ENCODE measurements at places on chromosomes 3 and 15.

DNA sequence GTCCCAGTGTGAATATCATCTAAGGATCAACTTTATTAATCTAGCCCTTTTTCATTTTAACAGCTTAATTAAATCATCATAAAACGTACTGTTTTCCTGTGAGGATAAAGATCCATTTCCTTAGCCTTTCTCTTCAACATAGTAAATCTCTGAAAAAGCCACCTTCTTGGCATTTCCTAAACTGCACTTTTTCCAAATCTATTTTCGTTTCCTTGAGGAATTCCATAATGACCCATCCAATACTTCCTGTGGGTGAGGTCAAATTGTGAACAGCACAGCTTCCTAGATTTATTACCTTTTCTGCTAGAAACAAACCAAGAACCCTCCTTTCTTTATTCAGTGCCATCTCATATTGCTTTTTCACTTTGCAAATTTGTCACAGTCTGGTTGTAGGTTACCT is 129.4 kb upstream of the CNTN4 start:
- no peak for DNase-seq

DNA sequence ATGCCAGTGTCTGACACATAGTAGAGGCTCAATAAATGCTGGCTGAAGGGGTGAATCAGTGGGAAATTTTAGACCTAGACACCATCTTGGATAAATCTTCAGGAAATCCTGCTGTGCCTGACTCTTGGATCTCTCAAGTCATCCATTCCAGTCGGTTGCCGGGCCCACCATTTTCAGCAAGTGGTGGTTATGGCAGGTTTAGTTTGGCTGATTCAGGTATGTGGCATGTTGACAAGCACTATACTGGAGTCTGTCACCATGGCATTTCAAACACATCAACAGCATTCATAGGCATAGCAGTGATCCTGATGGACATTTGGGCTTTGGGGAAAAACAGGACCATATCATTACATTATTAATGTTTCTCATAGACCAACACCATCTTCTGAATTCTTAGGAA is 25.7 kb upstream of the APH1B start:
- DNase-seq = no peak

- DNase-seq = peak; percentile 67
These were observed 9.6 kb upstream of the RASA2 start for GRCh38 chr3:141477224-141477623.

DNA sequence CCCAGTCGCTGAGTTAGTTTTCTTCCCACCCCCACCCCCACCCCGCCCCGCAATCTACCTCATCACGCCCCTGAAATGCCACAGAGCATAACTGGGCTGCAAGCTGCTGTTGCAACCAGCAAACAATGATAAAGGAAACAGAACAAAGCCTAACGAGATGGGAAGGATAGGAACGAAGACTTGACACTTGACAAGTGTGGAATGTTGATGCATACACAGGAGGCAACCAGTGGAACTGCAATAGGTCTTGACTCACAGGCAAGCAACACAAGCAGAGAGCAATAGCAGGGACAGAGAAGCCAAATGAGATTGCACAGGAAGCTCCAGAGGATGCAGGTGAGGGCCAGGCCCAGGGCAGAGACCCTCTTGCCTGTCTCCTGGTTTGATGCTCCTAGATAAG is 225.9 kb downstream of the IGSF11 start:
- DNase-seq = no peak

DNA sequence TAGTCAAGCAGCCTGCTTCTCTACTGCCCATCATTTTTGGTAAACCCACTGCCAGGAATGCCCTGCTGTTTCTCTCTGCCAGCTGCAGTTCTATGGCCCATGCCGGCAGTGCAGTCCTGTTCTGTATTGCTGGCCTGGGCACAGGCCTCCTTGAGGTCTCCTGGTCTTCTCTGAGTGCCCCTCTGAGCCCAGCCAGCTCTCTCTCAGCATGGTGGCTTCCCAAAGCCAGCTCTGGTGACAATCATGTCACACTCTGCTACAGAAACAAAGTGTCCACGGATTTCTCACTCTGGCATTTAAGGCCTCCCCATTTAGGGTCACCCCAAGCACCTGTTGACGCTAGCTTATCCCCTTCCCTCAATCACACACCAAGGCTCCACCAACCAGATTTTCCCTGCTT is 24.5 kb downstream of the SRPRB start:
- no peak for DNase-seq

DNA sequence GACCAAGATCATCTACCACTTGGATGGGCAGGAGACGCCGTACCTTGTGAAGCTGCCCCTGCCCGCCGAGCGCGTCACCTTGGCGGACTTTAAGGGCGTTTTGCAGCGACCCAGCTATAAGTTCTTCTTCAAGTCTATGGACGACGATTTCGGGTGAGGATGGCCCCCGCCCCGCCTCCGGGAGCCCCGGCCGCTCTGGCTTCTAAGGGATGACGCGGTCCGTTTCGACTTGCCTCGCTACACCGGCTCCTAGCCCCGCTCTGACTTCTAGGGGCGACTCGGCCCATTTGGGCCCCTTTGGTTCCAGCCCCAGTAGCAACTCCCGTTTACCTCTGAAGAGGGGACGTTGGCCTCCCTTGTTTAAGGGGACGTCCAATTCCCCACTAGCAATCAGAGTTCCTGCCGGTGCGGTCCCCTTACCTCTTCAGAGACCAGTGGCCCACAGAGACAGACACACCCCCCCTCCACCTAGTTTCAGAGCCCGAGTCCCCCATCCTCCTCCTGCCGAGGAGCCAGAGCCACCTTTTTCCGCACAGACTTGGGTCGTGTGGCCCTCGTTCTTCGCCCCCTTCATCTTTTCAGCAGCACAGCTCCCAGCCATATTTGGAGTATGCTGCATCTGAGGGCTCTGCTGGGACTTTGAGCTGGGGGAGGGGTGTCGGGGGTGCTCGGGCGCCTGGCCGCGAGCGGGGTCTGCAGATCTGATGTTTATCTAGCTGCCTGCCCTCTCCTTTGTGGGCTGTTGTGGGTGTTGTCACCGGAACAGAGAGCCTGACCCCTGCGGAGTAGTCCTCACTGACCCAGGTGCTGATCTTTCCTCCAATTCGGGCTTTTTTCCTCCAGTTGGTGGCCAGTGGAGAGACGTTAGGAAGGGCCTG is 706 bp downstream of the DVL3 start:
- DNase-seq = peak; percentile 46

- DNase-seq = no peak
These were observed 10.5 kb downstream of the KIF15 start for GRCh38 chr3:44772099-44772442.

GRCh38 chr3:15479400-15480224 is 41.9 kb downstream of the COLQ start:
- DNase-seq = no peak

DNA sequence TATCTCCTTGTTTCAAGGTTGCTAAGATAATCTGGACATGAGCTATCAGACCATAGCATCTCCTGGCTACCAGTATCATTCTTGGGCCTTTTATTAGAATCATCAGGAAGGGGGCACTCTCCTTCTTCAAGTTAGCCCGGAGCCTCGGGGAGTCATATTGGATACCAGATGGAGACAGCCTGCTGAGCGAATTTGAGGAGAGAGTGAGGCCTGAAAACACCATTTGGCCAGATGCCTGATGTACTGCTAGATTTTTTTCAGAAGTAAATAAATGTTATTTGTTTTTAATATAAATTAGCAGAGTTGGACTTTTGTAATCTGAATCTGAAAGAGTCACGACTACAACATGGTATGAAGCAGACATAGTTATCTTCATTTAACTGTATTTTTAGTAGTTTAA is 848.6 kb downstream of the IGSF11 start:
- DNase-seq = no peak

DNA sequence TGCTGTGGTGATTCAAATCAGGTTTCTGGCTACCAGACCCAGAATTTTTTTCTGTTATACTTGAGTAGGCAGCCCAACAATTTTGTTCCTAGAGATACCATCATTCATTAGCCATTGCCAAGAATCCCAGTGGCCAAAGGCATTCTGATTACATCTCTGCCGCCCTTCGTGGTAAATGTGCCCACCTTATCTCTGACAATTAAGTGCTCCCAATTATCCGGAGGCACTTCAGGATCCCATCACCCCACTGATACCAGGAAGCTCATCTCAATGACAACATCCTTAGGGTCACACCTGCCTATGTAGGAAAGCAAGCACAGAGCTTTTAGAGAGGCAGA is 43.2 kb upstream of the RPL35A start:
- no peak for DNase-seq

DNA sequence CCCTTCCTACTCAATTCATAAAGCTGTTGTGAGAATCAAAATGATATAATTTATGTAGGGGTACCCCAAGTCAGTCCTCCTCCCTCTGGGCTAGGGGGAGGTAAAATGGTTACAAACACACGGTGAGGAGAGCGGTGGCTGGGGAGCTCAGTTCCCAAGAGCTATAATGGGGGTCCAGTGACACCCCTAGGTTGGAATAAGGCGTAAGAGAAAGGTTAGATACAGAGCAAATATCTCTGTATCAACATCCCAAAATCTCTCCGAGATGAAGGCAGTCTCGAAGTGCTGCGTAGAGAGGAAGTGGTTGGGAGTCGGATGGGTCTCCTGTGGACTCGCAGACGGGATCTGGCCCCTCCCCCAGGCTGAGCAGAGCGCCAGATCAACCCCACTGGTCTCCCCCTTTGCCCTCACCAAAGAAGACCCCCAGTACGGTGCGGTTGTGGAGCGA is 1.8 kb downstream of the DUOX2 start:
- DNase-seq = no peak

DNA sequence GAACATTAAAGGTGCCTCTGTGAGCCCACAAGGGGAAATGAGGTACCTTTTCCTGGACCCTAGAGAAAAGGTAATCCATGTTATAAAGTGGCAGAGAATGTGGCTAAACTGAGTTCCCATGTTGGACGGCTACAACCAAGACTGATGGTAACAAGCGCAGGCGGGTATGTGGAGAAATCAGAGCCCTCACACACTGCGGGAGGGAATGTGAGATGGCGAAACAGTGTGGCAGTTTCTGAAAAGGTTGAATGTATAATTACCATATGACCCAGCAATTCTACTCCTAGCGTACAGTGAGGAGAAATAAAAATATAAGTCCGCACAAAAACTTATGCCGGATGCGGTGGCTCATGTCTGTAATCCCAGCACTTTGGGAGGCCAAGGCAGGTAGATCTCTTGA is 24.1 kb upstream of the SHISA5 start:
- DNase-seq = no peak

Data from AG20443 (cell line).